ENCODE measurements at places on chromosomes 5 and 9.

DNA sequence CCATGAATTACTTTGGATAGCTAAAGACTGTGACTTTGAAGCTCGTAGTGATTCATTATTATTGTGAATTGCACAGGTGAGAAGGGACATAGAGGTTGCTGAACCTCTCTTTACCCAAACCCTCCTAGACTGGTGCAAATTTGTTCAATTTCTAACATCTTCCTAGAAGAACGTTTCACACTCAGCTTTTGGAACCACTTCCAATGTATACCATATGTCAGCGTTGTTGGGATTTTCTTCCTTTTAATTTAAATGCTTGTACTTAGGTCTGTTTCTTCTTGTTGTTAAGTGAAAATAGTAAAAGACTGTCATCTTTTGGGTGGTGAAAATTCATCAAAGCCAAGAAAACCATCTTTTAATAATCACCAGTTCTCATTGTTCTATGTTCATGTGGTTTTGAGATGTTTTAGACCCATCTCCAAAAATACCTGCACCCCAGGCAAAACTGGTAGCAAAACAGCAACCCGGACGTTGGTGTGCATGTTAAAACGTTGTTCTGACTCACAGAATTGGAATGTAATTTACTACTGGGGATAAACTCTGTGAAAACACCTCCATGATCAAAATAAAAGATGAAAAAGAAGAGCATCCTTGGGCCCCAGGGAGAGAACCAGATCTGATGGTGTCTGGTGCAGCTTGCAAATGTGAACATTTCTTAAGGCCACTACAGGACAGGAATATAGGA is 238.3 kb downstream of the NPR3 start:
- no peak for DNase-seq

- DNase-seq = no peak
These were observed 880 bp upstream of the GFPT2 start for GRCh38 chr5:180353980-180354452.

DNA sequence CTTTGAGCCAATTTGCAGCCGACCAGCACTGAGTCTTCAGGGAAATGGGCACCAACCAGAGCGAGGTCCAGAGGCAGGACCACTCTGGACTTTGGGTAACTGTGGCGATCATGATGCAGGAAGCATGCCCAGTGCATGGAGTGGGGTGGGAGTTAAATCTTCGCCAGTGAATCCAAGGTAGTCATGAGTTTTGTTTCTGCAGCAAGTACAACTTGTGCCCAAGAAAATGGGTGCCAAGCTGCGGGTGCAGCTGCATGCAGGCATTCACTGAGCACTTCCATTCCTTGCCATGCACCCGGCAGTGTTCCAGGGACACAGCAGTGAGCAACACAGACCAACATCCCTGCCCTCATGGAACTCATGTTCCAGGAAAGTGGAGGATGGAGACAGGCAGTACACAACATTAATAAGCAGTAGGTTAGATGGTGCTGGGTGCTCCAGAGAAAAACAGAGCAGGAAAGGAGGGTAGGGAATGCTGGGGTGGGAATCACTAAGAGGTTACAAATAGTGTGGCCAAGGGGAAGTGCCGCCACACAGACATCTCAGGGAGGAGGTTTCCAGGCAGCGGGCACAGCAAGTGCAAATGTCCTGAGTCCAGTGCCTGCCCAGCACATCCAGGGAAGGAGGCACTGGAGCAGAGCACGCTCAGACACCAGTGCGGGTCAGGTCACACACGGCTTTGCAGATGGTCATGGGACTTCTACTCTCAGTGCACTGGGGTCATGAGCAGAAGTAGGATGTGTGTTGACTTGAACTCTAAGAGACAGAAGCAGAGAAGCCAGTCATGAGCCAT is 48.2 kb upstream of the LMX1B start:
- DNase-seq = no peak

DNA sequence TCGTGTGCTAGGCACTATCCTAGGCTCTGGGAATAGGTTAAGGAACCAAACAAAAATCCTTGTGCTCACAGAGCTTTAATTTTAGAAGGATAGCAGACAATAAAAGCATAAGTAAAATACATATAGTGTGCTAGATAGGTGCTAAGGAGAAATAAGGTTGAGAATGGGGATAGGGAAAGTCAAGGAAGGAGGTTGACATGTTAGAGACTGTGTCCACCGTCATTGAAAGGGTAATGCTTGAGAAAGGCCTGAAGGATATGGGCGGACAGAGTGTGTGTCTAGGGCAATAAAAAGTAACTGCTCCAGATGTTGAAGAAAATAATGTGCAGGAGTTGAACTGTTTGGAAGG is 482 bp upstream of the TDRD7 start:
- DNase-seq = no peak

GRCh38 chr5:102660111-102660510 is 95.0 kb upstream of the PAM start:
- DNase-seq = no peak

DNA sequence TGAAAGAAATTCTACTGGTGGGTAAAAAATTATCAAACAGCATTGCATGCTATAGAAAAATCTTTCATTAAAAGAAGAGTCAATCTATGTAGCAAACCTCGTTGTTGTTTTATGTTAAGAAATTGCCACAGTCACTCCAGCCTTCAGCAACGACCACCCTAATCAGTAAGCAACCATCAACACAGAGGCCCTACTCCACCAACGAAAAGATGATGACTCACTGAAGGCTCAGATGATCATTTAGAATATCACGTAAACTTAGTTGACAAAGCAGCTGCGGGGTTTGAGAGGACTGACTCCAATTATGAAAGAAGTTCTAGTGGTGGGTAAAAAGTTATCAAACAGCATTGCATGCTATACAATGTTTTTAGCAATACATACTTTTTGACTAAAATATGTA is 242.6 kb downstream of the DRD1 start:
- DNase-seq = no peak

DNA sequence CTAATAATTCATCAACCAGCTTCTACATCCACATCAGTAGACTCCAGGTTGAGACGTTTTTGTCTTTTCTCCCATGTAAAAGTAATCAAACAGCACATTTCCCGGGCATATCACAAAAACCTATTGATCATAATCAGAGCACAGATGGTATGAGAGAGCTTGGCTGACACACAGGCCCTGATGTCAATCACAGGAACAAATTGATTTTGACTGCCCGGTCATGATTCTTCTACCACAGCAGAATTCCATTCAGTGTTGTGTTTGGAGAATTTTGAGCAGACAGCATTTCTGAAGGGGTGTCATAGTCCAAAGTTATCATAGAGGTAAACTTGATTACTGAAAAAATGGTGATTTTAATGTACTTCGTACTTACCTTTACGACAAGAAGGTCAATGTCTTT is 351.1 kb downstream of the ZSWIM6 start:
- no peak for DNase-seq

DNA sequence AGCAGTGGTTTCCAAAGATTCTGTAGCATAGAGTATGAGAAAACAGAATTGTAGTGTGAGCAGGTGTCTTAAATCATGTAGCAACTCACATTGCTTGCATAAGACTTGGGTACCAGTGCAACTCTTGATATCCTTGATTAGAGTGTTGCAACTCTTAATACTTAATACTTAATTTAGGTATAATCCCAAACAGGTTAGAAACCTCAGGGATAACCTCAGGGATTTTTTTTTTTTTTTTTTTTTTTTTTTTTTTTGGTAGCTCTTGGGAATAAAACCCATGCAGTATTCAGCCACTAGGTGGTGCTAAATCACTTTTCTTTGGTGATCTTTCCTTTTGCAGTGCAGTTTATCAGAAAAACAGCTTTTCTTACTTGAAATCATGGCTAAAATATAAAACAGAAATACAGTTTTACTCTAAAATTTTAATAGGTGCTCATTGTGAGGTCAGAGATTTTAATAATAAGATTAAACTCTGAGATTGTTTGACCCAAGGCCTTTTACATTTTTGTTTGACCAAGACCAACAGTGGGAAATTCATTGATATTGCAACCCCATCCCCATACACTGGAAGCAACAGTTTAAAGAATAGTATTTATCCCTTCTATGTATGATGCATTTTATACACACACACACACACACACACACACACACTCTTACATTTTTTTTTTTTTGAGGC is 55.3 kb downstream of the ERAP1 start:
- no peak for DNase-seq

DNA sequence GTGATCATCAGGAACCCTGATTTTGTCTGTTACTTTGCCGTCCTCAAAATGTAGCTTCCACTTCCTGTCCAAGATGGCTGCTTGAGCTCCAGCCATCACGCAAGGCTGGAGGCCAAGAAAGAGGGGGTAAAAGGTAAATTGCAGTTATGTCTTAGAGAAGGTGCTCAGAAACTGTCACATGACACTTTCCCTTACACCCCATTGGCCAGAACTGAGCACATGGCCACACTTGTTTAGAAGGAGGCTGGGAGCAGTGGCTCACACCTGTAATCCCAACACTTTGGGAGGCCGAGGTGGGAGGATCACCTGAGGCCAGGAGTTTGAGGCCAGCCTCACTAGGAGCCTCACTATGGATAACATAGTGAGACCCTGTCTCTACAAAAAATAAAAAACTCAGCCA is 140.9 kb downstream of the RGS3 start:
- DNase-seq = no peak

- DNase-seq = no peak
These were observed 161.5 kb upstream of the KIF2A start for GRCh38 chr5:62144401-62145022.

DNA sequence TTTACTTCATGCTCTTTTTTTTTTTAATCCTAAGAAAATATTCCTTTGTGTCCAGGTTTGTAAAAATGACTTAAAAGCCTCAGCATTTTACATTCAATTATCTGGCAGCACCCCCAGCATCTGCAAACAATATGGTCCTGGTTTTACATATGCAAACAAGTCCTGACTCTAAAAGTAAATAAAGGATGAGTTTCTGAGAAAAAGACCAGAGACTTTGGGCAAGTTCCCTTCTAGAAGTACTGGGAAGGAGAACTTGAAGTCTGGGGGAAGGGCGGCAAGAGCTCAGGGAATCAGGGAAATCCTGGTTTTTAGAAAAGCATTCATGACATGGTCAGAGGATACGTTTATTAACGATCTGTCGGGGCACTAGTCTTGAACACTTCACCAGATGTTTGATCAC is 25.8 kb downstream of the COL23A1 start:
- no peak for DNase-seq

DNA sequence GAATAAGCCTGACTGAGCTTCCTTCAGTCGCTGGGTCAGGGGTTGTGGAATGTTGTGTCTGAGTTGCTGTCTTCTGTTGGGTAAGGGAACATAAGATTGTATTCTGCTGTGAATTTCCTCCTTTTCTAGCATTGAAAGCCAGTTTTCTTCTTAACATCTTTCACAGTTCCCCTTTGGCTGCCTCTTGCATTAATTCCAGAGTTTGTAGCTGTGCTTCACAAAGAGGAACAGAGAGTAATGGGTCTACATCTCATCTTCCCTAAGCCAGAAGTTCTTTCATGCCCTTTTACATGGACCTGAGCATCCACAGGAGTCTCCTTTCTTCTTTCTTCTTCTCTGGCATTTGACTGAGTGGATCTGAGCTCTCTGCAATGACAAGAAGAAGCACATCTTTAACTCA is 686.8 kb downstream of the KCTD16 start:
- DNase-seq = no peak

- DNase-seq = no peak
These were observed 294.0 kb downstream of the EFNA5 start for GRCh38 chr5:107376546-107377276.

DNA sequence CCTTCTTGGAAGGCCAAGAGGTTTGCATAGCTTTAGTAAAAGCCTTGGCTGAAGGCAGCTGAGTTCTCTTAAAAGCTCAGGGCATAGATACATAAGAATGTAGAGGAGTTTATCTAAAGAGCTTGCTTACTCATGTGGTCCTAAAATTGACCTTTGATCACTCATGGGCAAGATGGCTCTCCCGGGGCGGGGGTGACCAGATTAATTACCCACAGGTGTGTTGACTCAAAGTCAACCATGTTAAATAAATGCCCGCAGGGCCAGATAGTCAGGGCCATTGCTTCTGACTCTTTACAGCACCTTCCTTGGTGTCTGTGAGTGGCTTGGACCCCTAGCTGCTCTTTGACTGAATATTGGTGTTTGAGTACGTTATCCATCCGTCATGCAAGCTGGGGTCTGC is 33.1 kb upstream of the GHR start:
- DNase-seq = no peak

GRCh38 chr9:19552282-19553105 is 143.7 kb downstream of the ACER2 start:
- no peak for DNase-seq

- DNase-seq = no peak
These were observed 151.6 kb upstream of the PHYKPL start for GRCh38 chr5:178383919-178384815.

GRCh38 chr9:126507318-126508109 is 106.2 kb upstream of the LMX1B start:
- no peak for DNase-seq

DNA sequence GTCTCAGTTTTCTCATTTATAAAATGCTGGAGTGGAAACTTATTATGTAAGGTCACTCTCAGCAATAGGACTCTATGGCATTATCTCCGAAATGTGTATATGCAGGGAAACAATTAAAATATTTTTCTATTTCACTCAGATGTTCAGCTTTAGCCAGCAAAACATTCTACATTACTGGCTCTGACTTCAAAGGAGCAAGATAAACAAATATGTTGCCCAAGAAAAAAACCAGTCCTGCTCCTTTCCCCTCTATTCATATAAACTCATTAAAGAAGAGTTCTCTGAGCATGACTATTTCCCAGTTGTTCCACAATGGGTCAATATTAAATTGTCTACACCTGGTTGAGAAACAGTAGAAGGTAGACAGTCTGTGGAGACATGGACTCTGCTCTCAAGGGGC is 155.0 kb downstream of the NPR3 start:
- no peak for DNase-seq

DNA sequence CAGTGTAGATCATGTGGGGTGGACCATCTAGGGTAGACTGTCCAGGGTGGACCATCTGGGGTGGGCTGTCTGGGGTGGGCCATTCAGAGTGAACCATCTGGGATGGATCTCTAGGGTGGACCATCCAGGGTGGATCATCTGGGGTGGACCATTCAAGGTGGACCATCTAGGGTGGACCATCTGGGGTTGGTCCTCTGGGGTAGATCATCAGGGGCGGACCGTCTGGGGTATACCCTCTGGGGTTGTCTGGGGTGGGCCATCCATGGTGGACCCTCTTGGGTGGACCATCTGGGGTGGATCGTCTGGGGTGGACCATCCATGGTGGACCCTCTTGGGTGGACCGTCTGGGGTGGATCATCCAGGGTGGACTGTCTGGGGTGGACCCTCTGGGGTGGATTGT is 64.3 kb downstream of the KCNT1 start:
- no peak for DNase-seq

- no peak for DNase-seq
These were observed 70.8 kb downstream of the FAT2 start for GRCh38 chr5:151520294-151520693.

GRCh38 chr5:119078861-119079260 is 8.0 kb downstream of the DMXL1 start:
- no peak for DNase-seq

GRCh38 chr9:108475813-108476212 is 380.0 kb downstream of the ACTL7B start:
- no peak for DNase-seq
